Stimulated activated CD4-positive, alpha-beta T cell treated with anti-CD3 and anti-CD28 coated beads, Interleukin-4, amount 100 ng/mL, for 4 hours (primary cell): ENCODE measurements at places on chromosomes 3 and 15.

- no peak for DNase-seq
Observed at GRCh38 chr3:184600685-184601377, 39.2 kb downstream of the EPHB3 start.

DNA sequence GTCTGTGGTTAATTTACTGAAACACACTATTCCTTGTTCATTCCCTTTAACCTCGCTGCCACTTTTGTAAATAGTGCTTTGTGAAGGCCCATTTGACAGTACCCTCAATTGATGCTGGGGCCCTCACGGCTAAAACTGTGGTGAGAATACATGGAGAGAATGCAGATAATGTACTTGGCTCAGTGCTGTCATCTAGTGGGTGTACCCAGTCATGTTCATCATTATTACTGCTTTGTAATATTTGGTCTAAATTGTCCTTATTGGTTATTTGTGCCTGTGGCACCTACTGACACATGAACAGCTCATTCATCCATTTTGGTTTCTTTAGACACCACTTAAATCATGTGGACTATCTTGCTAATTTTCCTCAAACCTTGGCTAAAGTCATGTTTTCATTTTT is 543.6 kb downstream of the EDEM1 start:
- DNase-seq, result no peak

DNA sequence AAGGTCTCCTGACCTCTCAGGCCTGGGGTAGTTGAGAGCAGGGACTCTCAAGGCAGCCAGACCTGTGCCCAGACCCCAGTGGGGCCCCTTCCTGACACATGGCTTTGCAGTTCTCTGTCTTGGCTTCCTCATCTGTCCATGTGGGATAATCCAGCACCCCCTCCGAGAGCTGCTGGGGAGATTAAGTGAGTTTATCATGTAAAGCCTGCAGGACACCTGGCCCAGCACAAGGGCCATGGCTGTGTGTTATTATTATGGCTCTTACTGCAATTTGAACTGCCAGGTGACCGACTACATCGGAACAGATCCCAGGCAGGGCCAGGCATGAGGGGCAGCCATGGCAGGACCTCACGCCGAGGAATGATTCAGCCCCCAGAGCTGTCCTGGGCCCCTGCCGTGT is 12.6 kb downstream of the DUSP7 start:
- no peak for DNase-seq

- DNase-seq, result no peak
Observed at GRCh38 chr15:45666119-45666875, 31.5 kb downstream of the SQOR start.

GRCh38 chr15:88141269-88141889 is 115.2 kb downstream of the NTRK3 start:
- DNase-seq, result no peak

- peak; percentile 73 for DNase-seq
Observed at GRCh38 chr15:64894395-64895056, 17.2 kb upstream of the ANKDD1A start.

DNA sequence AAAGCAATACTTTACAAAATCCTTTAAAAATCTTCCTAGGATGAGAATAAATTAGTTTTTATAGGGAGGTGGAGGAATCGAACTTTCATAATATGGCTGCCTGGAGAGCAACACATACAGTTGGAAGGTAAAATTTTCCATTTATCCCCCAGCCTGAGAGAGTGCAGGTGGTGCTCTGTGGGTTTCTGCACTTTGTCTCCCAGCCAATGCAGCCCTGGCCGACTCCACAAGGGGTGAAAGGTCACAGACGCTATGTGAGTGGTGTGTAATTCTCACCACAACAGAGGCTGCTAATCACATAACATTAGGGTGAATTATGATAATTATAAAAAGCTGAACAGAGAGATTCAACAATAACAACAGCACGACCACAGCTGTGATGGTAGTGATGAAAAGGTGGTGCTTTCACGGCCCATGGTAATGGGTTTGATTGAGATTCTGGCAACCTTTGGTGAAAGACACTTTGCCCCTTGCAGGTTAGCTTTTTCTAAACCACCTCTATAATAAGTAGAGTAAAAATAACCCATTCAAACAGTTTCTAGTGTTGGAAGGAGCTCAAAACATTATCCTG is 30.1 kb upstream of the NANOGP8 start:
- no peak for DNase-seq

- no peak for DNase-seq
Observed at GRCh38 chr3:119856695-119857094, 74.8 kb downstream of the NR1I2 start.

- no peak for DNase-seq
Observed at GRCh38 chr3:9765865-9766264, 3.9 kb downstream of the CAMK1 start.

GRCh38 chr15:80844011-80844732 is 65.0 kb downstream of the CEMIP start:
- DNase-seq, result no peak

- no peak for DNase-seq
Observed at GRCh38 chr15:56980473-56980872, 62.0 kb downstream of the TCF12 start.

DNA sequence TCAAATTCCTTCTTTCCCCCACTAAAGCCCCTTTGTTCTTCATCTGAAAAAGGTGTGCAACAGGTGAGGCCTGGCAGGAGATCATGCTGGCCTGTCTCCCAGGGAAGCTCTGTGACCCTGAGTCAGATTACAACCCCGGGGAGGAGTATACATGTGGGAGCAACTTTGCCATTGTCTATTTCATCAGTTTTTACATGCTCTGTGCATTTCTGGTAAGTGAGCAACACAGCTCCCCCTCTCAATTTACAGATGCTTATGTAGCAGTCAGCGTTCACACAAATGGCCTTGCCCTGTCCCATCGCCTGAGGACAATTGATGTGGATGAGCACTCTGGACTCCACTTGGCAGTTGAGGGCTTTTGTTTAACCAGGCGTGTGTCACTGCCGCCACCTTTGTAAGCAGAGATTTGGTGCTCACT is 70.4 kb downstream of the CHDH start:
- DNase-seq, result no peak

- DNase-seq, result no peak
Observed at GRCh38 chr3:121752772-121753171, 3.2 kb upstream of the GOLGB1 start.
